Activated naive CD4-positive, alpha-beta T cell treated with Interleukin-2 at 50 U/mL for 16 hours (primary cell): ENCODE measurements at places on chromosomes 7 and 10.

GRCh38 chr7:137741443-137741842, 105.3 kb downstream of the DGKI start:
- no peak for DNase-seq

DNA sequence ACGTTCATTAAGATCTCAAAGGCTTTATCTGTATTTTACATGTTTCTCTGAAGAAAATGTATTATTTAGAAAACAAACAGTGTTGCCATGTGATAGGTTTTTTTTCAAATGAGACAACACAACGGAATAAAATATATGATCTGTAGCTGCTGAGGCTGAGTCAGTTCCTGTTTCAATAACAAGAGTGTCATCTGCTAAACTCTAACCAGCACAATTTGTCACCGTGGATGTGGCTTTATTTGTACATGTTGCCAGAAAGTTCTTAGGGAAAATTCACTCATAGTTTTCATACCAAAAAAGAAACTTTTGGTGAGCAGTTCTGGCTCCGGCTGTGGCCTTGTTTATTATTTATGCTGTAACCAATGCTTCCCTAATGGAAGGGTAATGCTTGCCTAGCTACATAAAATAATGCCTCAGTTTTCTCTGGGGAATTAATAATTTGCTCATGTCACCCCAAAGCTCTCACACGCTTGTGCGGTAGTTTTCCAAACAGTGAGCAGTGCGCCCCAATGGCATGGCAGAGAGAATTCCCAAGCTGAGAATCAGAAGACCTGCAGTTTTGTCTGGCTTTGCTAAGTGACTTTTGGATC, 20.3 kb upstream of the KLF6 start:
- DNase-seq: peak; percentile 56

- DNase-seq: no peak
Measured at GRCh38 chr10:76787746-76788451, 849.7 kb downstream of the KCNMA1 start.

DNA sequence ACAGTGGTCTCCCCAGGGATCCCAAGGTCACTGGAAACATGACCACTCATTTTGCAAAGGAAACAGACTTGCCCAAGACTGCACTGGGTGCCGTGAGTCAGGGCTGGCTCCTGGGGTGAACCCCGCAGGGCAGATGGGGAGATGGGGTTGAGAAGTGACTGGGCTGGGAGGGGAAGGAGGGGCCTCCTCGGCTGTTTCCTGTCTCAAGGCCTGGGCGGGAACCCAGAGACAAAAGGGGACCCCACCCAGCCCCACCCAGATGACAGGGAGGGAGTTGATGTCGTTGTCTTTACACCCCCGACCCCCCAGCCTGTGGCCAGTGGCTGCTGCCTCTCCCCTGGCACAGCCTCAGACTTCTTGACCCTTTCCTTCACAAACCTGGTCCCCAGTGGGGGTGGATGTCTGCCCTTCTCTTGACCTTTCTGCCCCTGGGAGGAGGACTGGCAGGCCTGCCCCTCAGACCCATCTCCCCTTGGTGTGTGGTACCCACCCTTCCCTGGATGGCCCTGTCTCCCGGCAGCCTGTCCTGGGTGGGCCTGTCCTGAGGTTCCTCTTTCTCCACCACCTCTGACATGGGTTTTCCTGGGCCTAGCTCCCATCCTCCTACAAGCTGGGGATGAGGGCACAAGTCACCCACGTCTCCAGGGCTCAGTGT, 1.4 kb downstream of the MYO1G start:
- DNase-seq: peak; percentile 82

DNA sequence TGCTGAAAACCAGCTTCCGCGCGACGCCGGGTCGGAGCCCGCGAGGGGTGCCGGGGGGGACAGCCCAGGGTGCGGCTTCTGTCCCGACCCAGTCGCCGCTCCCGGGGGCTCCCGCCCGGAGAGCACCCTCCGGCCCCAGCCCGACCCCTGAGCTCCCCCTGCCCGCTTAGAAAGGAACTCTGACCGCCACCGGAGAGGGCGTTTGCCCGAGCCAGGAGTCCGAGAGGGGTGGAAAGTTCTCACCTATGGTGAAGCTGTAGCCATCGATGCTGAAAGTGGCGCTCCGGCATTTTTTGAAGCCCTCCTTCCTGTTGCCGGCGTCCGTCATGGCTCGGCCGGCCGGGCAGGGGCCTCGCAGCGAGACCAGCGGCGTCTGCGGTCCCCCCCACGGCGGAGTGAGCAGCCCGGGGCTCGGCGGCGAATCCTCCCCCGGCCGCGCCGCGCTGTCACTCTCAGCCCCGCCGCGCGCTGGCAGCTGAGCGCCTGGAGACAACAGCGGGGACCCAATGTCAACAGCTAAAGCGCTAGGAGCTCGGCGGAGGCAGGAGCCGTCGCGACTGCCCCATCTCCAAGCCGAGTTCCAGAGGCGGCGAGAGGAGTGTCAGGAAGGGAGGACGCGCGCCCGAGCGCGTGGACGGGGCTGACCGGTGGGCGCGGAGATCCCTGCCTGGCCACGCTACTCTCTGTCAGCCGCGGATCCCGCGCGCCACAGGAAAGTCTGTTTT, 191.6 kb downstream of the LSM5 start:
- no peak for DNase-seq

DNA sequence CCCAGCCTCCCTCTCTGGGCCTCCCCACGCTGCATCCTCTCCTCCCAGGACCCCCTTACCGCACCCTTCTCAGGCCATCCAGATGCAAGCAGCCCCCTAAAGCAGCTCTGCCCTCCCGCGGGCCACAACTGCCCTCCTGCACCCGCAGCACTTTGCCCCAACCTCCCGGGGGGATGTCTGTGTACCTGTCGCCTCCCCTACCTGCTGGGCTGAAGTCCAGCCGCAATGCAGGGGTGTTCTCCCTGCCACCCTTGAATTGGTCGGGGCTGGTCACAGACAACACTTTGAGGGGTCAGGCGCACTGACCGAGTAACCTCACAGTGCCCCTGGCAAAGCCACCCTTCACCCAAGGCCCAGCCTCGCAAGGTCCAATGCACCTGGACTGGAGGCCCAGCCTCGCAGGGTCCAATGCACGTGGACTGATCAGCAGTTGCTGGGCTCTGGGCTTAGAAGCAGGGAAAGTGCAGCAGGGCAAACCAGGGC, 8.3 kb upstream of the CALML5 start:
- DNase-seq: no peak

GRCh38 chr7:132553031-132553430, 23.2 kb downstream of the PLXNA4 start:
- DNase-seq: no peak

DNA sequence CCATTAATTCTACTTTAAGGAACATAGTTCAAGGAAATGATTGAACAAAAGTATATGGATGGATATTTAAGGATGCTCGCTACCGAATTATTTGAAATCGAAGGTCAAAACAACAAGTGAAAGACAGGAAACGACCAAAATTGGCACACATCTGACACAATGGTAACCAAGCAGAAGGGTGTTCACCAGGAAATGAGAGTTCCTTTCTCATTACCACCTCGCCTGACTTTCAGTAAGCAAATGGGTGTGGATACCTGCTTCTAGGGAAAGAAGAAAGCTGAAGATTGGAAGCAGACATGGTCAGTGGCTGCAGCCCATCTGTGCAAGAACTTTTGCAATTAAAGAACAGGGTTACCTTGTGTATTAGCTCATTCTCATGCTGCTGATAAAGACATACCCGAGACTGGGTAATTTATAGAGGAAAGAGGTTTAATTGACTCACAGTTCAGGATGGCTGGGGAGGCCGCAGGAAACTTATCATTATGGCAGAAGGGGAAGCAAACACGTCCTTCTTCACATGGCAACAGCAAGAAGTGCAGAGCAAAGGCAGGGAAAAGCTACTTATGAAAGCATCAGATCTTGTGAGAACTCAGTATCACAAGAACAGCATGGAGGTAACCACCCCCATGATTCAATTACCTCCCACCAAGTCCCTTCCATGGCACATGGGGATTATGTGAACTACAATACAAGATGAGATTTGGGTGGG, 6.2 kb upstream of the TMEM273 start:
- DNase-seq: no peak

- DNase-seq: no peak
Measured at GRCh38 chr7:672891-673290, 53.6 kb upstream of the DNAAF5 start.
